Stimulated activated CD4-positive, alpha-beta T cell treated with anti-CD3 and anti-CD28 coated beads, Interleukin-15, amount 100 ng/mL, for 1 hour (primary cell): ENCODE measurements at places on chromosomes 7 and 10.

DNA sequence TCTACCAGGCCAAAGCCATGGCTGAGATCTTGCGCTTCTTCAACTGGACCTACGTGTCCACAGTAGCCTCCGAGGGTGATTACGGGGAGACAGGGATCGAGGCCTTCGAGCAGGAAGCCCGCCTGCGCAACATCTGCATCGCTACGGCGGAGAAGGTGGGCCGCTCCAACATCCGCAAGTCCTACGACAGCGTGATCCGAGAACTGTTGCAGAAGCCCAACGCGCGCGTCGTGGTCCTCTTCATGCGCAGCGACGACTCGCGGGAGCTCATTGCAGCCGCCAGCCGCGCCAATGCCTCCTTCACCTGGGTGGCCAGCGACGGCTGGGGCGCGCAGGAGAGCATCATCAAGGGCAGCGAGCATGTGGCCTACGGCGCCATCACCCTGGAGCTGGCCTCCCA lies 142.7 kb downstream of the GRM3 start:
- no peak for DNase-seq

- no peak for DNase-seq
Observed at GRCh38 chr10:32120147-32120546, 63.9 kb upstream of the KIF5B start.

GRCh38 chr10:24132741-24133140 lies 76.2 kb upstream of the KIAA1217 start:
- DNase-seq, result no peak

GRCh38 chr7:95675016-95675415 lies 78.7 kb upstream of the PDK4 start:
- no peak for DNase-seq

DNA sequence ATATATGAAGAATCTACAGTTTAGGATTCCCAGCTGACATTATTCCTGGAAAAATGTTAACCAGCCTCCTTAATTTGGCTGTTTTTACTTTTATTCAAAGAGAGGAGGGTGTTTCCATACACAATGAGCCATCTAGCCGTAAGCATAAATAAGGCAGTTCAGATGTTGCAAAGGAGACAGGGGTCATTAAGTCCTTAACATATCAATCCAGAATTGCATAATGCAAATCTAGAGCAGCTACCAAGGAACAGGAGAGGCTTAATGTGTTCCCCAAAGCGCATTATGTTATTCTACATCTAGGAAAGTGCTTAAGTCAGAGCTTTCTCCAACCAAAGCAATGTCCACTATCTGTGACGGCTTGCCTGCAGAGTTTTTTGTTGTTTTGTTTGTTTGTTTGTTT lies 32.4 kb upstream of the TCF7L2 start:
- DNase-seq, result no peak

GRCh38 chr10:89954061-89954460 lies 252.7 kb downstream of the KIF20B start:
- DNase-seq, result no peak

GRCh38 chr10:43355749-43356371 lies 15.6 kb upstream of the FXYD4 start:
- no peak for DNase-seq

DNA sequence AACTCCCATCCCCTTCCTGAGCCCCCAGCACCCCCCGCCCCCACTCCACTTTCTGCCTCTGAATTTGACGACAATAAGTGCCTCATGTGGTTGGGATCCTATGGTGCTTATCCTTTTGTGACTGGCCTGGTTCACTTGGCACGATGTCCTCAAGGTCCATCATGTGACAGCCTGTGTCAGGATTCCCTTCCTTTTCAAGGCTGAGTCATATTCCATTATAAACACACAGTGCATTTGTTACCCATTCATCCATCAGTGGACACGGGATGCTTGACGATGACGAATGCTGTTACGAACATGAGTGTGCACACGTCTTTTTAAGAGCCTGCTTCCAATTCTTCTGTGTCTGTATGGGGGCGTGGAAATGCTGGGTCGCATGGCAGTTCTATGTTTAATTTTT lies 26.7 kb downstream of the SHH start:
- DNase-seq, result no peak
